CD4-positive, alpha-beta T cell treated with Interleukin-15 for 1 hour (primary cell): ENCODE measurements at places on chromosomes 7 and 10.

GRCh38 chr10:62826273-62826672 lies 10.1 kb upstream of the EGR2 start:
- DNase-seq: no peak

- no peak for DNase-seq
Observed at GRCh38 chr7:125966278-125967048, 1036.8 kb upstream of the POT1 start.

DNA sequence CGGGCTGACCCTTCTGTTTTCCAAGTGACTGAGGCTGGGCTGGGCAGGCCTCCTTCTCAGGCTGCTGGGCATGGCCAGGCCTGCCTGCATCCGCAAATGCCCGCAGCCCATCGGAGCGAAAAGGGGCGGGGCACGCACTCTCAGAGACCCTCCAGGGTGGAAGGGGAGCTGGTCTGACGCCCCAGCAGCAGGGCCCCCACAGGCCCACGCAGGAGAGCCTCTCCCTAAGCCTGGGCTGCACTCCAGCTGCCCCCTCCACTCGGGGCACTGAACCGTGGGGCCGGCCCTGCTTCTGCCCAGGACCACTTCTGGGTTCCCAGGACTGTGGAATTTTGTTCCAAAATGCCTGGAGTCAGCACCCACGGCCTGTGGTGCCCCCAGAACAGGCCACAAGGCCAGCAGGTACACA lies 9.3 kb downstream of the ADAP1 start:
- no peak for DNase-seq

DNA sequence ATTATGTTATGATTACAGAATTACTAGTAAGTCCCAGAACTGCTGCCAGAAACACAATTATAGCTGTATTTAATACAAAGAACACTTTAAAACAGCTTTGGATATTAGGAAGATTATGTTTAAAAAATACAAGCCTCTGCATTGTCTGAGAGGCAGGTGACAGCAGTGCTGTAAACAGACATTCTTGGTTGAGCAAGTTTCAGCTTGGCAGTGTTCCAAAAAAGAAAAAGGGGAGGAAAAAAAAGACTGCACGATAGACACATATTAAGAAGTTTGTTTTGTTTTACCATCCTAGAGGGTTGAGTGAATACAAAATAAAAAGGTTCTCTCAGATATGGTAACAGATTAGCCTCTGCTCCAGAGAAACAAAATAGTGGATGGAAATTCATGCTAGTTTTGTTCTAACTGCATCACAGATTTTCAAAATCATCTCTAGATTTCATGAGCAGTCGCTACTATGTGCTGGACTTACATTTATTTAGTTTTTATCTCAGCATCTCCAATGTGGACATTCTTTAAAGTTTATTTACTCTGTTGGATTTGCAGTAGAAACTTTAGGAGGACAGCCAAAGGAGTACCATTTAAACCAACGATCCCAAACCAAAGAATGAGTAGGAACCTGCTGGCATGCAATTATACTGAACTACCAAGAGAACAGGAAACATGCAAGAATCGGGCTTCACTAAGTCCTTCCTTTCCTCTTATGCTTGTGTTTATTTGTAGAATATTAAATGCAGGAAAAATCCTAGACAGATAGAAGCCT lies 9.0 kb downstream of the FAM204A start:
- DNase-seq: no peak

- DNase-seq: peak; percentile 49
Observed at GRCh38 chr7:149496642-149497391, 792 bp downstream of the ZNF746 start.

- DNase-seq: no peak
Observed at GRCh38 chr10:56318816-56319215, 42.2 kb downstream of the ZWINT start.

GRCh38 chr7:44331682-44332081 lies 6.3 kb upstream of the CAMK2B start:
- DNase-seq: no peak

DNA sequence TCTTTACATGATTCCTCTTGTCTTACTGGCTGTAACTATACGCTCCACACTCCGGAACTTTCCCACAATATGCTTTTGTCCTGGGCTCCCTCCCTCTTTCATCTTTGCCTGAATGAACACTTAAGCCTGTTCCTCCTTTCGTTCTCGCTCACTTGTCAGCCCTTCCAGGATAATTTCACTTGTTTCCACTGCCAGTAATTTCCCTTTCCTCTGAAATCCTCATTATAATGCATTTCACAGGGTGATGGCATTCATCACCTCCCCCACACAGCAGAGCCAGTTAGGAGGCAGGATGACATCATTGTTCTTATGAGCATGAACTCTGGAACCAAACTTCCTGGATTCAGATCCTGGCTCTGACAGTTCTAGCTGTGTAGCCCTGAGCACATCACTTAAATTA lies 372.6 kb downstream of the GPR158 start:
- no peak for DNase-seq

GRCh38 chr7:107043921-107044346 lies 571 bp upstream of the PRKAR2B start:
- no peak for DNase-seq
